ENCODE measurements at places on chromosomes 3 and 15.

DNA sequence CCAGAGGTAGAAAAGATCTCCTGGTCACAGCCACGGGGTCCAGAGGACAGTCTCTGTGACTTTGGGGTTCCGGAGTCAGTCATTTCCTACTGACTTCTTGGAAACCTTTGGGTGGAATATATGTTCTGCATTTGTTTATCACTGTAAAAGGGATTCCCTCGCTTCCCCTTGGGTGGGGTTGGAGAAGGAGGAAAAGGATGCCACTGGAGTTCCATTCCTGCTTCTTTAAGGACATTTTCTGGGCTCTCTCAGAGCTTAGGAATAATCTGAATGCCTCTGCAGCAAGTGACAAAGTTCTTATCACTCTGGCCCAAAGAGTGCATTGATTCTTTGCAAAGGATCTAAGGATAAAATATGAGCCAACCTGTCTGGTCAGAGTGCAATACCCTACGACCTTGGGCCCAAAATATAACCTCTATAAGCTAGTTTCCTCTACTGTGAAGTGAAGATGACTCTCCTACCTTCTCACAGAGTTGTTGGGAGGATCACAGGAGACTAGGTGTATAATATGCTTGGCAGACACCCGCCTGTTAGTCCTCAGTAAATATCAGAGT lies 17.2 kb downstream of the ARHGEF3 start:
- DNase-seq: no peak

DNA sequence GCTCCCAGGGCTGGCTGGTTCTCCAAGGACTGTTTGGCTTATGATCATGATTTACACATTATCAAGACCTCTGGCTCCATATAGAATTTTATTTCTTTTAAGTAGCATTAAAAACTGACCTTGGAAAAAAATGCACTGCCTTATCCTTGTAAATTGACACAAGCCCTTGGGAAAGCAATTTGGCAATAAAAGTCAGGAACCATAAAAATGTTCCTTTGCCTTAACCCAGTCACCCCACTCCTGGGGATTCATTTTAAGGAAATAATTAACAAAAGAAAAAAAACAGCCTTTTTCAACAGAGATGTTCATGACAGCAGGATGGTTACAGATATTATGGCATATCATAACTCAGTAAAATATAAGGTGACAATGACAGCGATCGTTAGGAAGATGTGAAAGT lies 51.6 kb upstream of the NR2E3 start:
- DNase-seq: no peak

GRCh38 chr15:100905850-100906249 lies 13.3 kb upstream of the LRRK1 start:
- no peak for DNase-seq

GRCh38 chr3:18679238-18679637 lies 254.1 kb upstream of the SATB1 start:
- DNase-seq: no peak

GRCh38 chr3:100238599-100238998 lies 22.2 kb upstream of the TBC1D23 start:
- DNase-seq: no peak

GRCh38 chr15:67680641-67681040 lies 138.1 kb downstream of the MAP2K5 start:
- no peak for DNase-seq

GRCh38 chr3:52118156-52118875 lies 35.9 kb downstream of the POC1A start:
- no peak for DNase-seq

GRCh38 chr15:74461847-74462511 lies 1.0 kb upstream of the UBL7 start:
- DNase-seq: no peak

DNA sequence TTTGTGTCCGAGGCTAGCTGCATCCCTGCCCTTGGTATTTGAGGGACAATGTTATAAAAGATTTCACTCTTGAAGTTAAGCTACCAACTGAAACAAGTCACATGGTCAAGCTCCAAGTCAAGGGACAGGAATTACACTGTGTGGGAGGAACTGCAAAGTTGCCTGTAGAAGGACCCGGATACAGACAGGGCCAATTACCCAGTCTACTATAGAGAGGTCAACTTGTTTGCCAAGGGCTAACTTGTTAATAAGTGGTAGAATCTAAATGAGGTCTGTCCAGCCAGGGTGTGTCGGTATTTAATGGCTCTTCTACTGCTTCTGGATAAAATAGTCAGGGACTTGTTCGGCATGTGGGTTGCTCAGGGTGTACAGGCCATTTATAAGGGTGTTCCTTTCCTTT lies 55.7 kb downstream of the PTPRG start:
- DNase-seq: no peak

GRCh38 chr3:27723001-27723445 lies 900 bp upstream of the EOMES start:
- DNase-seq: no peak

DNA sequence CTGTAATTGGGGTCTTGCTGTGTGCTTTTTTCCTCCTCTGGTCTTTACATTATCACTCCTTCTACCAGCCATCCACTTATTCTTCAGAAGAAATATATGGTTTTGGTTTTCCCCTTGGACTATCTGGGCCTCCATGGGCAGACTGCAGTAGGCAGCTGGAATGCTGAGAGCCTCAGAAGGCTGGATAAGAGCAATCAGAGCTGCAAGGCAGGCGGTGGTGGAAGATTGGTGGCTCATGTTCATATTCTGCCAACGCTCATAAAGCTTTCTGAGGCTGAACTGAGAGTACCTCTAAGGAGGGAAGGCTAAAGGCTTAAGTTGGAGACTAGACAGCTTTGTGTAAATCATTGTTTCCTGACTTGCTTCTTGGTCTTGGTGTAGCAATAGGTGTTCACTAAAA lies 5.7 kb upstream of the RPLP1 start:
- DNase-seq: no peak

DNA sequence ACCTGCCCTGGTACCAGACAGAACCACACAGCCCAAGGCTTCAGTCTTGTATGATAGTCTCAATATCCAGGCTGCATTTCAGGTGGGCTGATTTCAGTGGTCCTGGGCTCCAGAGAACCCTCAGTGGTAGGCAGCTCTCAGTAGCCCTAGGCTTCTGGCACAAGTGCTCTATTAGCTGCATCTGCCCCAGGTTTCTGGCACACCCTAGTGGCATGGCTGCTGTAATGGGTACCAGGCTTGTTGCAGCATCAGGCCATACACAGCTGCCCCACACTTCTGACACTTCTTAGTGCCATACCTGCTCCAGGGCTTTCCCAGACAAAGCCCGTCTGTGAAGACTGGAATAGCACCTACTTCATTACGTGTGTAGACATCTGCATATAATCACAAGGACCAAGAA lies 1062.2 kb upstream of the EPHA6 start:
- DNase-seq: no peak

DNA sequence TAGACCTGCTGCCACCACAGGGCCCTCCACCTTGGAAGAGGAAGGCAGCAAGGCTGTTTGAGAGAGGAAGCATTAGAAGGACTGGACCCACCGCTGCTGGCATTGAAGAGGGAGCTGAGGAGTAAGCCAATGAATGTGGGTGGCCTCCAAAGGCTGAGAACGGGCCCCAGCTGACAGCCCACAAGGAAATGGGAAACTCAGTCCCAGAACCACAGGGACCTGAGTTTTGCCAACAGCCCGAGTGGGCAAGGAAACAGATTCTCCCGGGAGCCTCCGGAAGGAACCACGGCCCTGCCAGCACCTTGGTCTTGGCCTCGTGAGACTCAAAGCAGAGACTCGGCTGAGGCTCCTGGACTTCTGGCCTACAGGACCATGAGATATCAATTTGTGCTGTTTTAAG lies 95.4 kb upstream of the SNRPA1 start:
- DNase-seq: no peak

DNA sequence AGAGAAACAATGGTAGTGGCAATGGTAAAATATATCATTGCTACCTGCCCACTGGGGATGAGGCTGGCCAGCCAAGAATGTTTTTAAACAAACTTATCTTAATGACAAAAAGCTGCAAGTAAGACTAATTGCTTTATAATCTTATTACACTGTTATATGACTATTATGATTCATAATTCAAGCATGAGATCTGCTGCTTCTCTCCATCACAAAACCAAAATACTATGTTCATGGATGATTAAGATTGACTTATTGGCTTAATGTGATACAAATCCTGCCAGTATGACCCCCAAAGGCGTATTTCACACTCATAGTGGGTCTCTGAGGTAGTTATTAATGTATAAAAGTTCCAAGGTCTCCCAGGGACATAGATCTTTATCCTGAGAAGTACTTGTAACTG lies 52.6 kb downstream of the FBN1 start:
- DNase-seq: no peak

DNA sequence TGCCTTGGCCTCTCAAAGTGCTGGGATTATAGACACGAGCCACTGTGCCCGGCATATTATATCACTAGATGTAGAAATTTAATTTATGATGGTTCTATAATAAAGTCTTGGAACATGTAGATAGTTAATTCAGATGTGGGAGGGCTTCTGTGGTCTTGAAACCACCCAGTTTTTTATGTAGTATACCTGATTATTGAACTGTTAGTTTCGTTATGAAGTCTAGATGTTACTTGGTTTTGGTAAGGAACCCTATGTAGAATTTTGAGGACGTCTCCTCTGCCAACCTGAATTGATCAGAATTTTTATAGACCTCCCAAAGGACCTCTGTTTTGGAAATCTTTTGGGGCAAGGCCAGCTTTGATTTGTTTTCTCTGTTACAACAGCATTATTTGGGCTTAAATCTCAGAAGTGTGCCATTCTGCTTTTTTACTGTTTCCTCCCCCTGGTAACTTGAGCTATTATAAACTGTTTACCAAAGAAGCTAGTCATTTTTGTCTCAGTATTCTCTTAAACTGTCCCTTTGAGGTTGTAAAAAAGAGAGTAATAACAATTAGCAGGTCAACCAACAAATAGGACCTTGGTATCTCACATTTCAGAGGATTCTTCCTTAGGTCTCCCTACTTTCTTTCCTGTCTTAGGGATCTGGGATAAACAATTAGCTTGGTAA lies 20.8 kb downstream of the AKAP13 start:
- DNase-seq: no peak

DNA sequence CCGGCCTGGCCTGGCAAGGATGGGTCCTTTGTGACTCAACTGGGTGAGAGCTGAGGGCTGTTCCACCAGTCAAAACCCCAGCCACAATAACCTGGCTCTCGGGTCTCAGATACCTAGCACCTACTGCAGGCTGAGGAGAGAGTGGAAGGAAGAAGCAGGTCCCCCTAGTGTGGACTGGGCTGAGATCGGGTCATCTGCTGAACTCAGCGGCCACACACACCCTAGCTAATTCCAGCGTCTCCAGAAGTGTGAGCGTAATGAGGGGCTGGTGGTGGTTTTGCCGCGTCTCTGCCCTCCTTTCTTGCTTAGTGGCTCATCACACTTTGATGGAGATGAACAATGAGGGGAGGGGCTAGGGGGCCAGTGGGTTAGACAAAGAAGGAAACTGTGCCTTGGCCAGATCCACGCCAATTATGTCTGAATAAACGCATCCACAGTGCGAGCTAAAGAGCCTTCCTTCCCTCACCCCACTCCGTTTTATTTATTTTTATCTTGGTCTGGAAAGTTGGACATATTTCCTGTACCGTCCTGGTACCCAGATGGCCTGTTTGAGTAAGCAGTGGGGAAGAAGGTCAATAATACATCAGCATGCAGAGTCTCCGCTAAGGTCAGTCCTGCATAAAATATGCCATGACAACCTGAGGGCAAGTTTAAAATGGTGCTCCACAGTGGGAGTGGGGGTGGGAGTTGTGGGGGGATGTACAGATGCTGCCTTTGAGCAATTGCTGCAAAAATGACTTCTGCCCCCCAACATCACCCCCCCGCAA lies 370.0 kb downstream of the WDR72 start:
- no peak for DNase-seq

- DNase-seq: no peak
These were observed 11.6 kb upstream of the EPB42 start for GRCh38 chr15:43232289-43232874.

DNA sequence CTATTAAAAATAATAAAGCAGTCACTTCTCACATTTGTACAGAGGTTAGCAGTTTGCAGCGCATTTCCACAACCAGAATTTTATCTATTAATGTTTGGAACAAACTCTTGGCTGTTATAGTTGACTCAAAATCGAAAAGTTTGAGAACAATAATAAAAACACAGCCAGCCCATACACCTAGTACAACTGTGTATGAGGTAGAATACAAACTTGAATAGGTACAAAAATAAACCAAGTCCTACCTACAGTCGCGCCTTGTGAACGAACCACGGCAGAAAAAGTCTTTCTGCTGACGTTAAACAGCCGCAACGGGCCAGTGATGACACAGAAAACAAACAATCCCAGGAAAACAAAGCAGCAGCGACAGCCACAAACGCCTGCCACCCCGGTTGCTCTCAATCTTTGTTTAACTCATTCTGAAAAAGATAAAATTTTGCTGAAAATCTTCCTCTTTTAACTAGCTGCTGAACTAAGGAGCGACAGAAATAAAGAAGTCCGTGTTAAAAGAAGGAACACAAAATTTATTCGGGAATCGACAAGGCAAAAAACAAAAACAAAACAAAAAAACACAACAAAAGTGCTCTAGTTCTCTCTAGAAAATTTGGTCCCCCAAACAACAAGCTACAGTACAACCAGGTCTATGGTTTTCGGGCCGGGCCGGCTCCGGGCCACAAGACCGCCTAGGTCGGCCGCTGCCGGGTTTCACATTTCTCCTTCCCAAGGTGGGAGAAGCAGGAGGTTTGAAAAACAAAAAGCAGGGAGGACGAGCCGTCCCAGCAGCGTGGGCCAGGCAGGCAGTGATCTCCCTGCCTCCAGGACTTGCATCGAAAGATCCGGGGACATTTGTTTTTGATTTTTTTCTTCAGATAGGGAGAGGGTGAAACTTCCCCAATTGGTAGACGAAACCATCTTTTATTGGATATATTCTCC lies 2.9 kb downstream of the FOXL2 start:
- no peak for DNase-seq

GRCh38 chr3:73094129-73094528 lies 32.7 kb downstream of the EBLN2 start:
- no peak for DNase-seq

DNA sequence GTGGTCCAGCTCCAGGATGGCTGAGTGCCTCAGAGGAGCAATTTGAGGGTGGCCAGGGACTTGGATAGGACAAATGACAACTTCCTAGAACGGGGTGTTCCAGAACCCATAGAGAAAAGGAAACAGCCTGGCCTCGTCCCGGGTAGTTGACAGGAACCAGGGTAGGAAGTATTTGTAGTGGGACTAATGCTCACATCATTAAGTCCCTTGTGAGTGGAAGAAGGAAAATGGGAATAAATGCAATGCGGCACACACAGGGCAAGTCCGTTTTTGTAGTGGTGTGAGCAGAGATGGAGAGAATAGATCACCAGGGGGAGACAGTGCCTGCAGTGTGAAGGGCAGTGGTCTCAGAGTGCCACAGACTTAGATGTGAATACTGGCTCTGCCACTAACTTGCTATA lies 19.6 kb downstream of the TIMP4 start:
- no peak for DNase-seq

GRCh38 chr15:31993062-31993461 lies 37.3 kb upstream of the CHRNA7 start:
- DNase-seq: no peak

GRCh38 chr3:171311784-171312183 lies 148.4 kb downstream of the TNIK start:
- no peak for DNase-seq

- DNase-seq: no peak
These were observed 162.7 kb upstream of the IQSEC1 start for GRCh38 chr3:13235897-13236296.

- no peak for DNase-seq
These were observed 8.7 kb downstream of the KBTBD13 start for GRCh38 chr15:65085207-65085753.

- no peak for DNase-seq
These were observed 9.4 kb upstream of the PARP6 start for GRCh38 chr15:72281713-72282112.

Data from esophagus squamous epithelium (tissue), 5 donors.